ENCODE measurements at places on chromosomes 12 and 14. TPM values are rescaled to one million over a fixed set of nuclear protein-coding genes. Genes with fewer than 3 reads are reported as not detected.

The OTUB2 gene
- total RNA-seq: 2.4 TPM

The ARHGEF40 gene
- total RNA-seq: 42.8 TPM

The RPGRIP1 gene
- total RNA-seq: not detected

The SPX gene
- total RNA-seq: 0.77 TPM

The REP15 gene
- 2.3 TPM for total RNA-seq

The GPX2 gene
- not detected for total RNA-seq

The A2M gene
- 2.2 TPM for total RNA-seq
